ENCODE measurements at places on chromosomes 16 and 17.
A peak's percentile ranks its signal among the peaks of the same experiment; 100 is the strongest.

DNA sequence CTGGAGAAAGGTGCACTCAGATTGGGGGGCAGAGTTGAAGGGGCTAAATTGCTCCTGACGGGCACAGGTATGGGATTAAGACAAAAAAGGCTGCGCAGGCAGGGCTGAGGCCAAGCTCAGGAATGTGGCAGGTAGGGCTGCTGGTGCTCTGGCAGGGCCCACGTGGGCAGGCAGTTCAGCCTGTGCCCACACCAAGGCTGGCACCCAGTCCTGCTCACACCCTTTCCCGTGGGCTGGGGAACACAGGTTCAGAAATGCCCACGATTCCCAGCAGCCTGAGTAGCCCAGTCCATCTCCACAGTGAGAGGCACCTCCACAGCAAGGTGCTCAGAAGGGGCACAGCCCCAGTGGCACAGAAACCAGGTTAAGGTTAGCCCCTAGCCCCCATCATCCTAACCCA lies 4.4 kb downstream of the HDAC5 start:
- DNase-seq, result no peak

- no peak for DNase-seq
Measured at GRCh38 chr17:81910840-81911276, 341 bp downstream of the PCYT2 start.

DNA sequence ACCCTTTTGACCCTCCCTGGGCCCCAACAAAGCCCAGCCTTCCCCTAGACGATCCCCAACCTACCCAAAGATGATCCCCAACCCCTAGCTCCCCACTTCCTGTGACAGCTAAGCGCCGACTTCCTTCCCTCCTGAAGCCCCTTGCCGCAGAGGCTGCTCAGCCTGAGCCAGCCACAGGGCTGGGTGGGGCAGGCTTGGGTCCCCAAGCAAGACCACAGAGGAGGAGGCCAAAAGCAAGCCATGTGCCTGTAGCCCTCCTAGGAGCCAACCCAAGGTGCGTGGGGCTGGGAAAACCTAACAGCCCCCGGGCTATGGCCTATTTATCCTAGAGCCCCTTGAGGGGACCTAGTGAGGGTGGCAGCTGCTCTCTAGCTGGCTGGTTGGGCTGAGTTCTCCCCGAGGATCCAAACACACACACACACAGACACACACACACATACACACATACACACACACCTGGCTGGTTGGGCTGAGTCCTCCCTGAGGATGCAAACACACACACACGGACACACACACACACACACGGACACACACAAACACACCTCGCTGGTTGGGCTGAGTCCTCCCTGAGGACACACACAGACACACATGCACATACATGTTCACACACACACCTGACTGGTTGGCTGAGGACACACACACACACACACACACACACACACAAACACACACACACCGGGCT lies 4.8 kb downstream of the ARRB2 start:
- DNase-seq, result no peak

GRCh38 chr17:9199571-9200551 lies 178.6 kb downstream of the NTN1 start:
- DNase-seq, result no peak

- DNase-seq, result no peak
Measured at GRCh38 chr16:53925107-53925410, 221.1 kb downstream of the FTO start.

GRCh38 chr16:13587181-13587580 lies 332.8 kb upstream of the ERCC4 start:
- peak; percentile 66 for DNase-seq

GRCh38 chr16:15808071-15808470 lies 48.8 kb downstream of the MYH11 start:
- DNase-seq, result no peak

DNA sequence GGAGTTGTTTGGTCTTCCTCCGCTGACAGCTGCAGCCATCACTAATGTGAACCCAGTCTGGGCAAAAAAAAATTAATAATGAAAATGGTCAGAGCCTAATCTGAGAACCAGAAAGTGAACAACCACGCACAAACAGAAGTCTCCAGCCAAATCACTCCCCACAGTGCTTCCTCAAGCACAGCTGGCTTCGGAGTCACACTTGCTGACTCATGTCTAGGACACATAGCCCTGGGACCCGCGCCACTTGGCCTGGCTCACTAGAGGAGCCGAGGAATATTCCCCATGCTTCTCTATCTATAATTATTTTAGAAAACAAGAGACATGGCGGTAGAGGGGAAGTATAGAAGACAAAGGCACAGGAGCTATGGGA lies 109.1 kb downstream of the ZFHX3 start:
- peak; percentile 67 for DNase-seq

DNA sequence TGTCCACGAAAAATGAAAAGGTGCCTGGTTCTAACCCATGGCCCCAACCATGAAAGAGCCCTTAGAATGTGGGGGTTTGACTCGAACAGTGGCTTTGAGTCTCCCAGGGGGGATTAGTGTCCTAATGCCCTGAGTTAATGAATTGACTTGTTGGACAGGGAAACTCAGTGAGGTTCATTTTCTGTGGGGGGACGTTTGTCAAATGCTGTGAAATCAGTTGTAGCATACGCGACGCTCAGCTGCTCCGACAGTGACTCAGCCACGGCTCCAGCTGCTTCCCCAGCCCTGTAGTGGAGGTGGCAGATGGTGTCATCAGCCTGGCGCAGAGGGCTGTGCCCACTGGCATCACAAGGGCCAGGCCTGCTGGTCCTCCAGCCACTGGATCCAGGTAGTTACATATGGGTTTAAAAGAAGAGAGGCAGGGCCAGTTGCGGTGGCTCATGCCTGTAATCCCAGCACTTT lies 3.9 kb upstream of the TMEM235 start:
- no peak for DNase-seq
